Mucosa of gallbladder (tissue), 1 donor: ENCODE measurements at places on chromosomes 4 and X. TPM values are rescaled to one million over a fixed set of nuclear protein-coding genes. Genes with fewer than 3 reads are reported as not detected.

The ARR3 gene
- not detected for total RNA-seq

The ASMT gene
- not detected for total RNA-seq

The MAGT1 gene
- total RNA-seq: 69.4 TPM

The CT45A5 gene
- not detected for total RNA-seq

The ARHGAP24 gene
- total RNA-seq: 13.6 TPM

The PLXNB3 gene
- total RNA-seq: 65.3 TPM

The MAGEC1 gene
- not detected for total RNA-seq

The SLC16A2 gene
- total RNA-seq: 23.2 TPM

The XAGE1A gene
- total RNA-seq: not detected

The PABPC1L2A gene
- total RNA-seq: not detected

The MAP3K15 gene
- 0.12 TPM for total RNA-seq

The KLHL8 gene
- total RNA-seq: 10.0 TPM

The GYPA gene
- total RNA-seq: 0.69 TPM

The OTC gene
- 4.1 TPM for total RNA-seq

The CCNI gene
- 396 TPM for total RNA-seq

The NXF2 gene
- not detected for total RNA-seq

The ZCCHC18 gene
- 1.0 TPM for total RNA-seq

The LEF1 gene
- total RNA-seq: 5.2 TPM

The NEIL3 gene
- 0.46 TPM for total RNA-seq

The RRH gene
- 0.23 TPM for total RNA-seq

The SOWAHD gene
- total RNA-seq: 4.7 TPM

The RHOXF2 gene
- total RNA-seq: not detected

The DUSP9 gene
- total RNA-seq: 0.12 TPM

The CORIN gene
- 6.6 TPM for total RNA-seq

The C4orf51 gene
- not detected for total RNA-seq

The MGARP gene
- total RNA-seq: 0.81 TPM

The ERVMER34-1 gene
- total RNA-seq: 0.66 TPM

The PHKA1 gene
- 9.6 TPM for total RNA-seq

The GYG2 gene
- 5.4 TPM for total RNA-seq

The CXCL1 gene
- 0.58 TPM for total RNA-seq

The MAGED1 gene
- 214 TPM for total RNA-seq

The NLGN4X gene
- total RNA-seq: 3.6 TPM

The NUP62CL gene
- total RNA-seq: 3.2 TPM

The FAM50A gene
- 71.3 TPM for total RNA-seq

The F8A2 gene
- not detected for total RNA-seq

The GUCY1B1 gene
- 13.5 TPM for total RNA-seq

The PAQR3 gene
- total RNA-seq: 18.9 TPM

The HELT gene
- total RNA-seq: not detected

The CXCL5 gene
- 0.09 TPM for total RNA-seq
